ENCODE measurements at places on chromosomes 3 and 15.

DNA sequence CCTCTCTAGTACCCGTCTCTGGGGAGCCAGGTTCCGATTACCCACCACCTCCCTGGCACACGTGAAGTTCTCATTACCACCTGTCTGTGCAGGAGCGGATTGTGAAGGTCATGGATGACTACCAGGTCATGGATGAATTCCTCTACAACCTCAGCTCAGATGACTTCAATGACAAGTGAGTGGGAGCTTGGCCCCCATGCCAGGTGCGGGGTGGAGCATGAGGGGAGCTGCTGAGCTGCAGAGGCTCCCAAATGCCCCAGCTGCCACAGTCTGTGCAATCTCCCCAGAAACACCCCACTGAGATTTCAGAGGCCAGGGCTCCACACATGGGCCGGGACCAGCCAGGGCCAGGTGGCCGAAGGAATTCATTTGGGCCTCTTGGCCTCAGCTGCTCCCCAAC is 34.3 kb downstream of the DNAH1 start:
- no peak for DNase-seq

DNA sequence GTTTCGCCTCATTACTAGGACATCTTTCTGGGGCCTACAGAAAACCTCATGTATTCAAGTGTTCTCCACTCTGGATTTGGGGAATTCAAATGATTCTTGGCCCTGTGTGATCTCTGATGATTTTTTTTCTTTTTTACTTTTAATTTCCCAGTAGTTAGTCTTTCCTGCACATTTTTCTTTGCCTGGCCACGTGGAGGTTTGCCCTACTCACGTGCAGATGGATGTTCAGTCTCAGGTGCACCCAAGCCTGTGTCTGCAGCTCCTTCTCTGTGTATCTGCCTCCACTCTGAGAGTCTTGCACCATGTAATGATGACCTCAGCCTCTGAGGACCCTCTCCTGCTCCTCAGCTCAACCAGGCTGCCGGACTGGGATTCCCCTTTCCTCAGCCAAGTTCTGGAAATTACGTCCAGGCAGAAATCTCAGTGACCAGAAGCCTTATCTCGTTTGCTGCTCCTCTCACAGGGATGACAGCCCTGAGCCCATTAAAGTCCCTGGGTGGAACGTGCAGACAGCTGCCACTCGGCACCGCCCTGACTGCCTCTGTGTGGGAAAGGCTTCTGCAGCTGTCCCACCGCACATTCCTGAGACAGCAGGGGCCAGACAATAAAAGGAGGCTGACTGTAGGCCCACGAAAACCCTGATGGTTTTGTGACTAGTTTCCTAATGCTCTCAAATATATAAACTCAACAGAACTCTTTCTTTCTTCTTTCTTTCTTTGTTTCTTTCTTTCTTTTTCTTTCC is 31.4 kb upstream of the GABRB3 start:
- DNase-seq: no peak

DNA sequence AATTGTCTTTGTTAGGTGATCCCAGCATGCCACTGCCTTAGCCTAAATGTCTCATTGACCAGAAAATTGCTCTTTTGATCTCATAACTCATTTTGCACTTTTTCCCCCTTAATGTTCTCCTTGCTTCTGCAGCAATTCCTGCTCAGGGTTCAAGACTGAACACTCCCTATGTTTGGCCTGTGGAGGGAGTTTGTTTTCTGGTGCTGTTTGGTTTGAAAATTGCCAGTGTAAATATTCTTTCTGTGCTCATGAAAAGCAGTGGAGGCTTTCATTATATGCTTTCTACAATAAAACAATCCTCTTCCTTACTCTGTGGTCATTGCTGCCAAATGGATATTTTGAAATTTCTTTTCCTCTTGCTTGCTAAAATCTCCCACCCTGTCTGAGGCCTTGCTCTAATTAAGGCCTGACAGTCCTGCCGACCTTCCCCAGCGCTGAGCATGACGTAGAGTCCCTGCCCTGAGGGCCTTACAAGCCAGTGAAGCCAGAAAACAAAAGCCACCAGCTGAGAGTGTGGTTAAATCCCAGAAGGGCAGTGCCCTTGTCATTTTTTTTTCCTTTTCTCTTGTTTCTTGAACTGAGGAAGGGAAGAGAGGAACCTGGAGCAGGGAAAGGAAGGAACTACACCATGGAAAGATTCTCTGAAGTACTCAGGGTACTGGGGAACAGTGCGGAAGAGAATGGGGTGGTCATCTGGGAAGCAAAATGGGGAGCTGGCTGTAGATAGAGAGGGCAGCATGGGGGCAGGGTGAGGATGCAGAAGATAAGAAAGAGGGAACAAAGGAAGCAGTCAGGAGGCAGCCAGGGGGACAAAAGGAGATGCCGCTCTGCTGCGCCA is 24.8 kb downstream of the ZBTB38 start:
- DNase-seq: no peak

- DNase-seq: no peak
Measured at GRCh38 chr3:46613313-46614005, 1.1 kb downstream of the FAM240A start.

GRCh38 chr3:198096015-198096414 is 136.0 kb downstream of the LMLN start:
- DNase-seq: no peak

- no peak for DNase-seq
Measured at GRCh38 chr15:23690450-23690852, 3.3 kb upstream of the NDN start.

- no peak for DNase-seq
Measured at GRCh38 chr3:194468086-194468485, 18.7 kb downstream of the ATP13A3 start.

Measured in CD4-positive, alpha-beta T cell treated with Interleukin-21 for 1 hour (primary cell).